ENCODE measurements at places on chromosomes 12 and 14.

DNA sequence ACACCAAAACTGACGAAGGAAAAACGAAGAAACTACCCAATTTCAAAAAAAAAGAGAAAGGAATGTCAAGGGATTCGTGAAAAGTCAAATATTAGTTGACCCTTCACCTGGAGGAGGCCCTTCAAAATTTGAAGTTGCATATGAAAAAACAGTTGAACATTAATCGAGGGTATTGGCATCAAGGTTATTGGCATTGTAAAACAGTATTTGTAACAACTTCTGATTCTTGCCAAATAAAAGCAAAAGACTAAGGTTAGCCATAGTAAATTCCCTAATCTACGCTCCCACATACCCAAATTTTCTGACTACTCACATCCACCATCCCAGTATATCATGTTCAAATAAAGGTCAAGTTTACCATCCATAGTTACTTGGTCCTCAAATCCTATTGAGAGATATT is 118.6 kb downstream of the TMTC1 start:
- no peak for DNase-seq

DNA sequence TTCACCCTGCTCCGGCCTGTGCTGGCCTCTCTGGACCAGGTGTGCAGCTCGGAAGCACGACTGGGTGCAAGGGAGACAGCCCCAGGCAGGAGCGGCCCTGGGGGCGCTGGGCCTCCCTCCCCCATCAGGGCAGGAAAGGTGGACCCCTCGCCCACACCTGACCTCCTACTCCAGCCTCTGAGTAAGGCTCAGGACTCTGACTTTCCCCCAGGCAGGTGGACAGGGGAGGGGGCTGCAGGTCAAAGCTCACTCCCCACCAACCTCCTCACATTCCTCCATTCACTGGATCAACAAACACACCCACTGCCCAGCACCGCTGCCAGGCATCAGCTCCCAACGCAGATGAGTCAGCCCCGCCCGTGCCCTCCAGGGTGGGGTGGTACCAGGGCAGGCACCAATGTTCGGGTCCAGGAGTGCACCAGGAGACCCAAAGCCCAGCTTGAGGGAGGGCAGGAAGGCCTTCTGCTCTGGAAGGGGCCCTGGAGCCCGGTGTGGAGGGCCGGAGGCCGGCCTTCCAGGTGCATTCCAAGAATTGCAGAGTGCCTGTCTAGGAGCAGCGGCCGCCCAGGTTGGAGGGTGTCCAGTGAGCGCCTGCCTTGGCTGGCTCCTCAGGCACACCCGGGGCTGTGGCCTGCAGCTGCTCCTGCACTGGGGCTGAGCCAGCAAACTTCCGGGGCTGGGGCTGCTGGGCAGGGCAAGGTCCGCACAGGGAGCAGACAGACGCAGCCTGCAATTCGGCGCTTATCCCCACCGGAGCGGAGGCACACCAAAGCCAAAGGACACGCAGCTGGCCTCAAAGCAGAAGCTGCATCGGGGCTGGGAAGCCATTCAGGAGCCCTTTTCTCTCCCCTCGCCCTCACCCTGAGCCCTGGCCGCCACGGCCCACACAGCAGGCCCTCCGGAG is 1.6 kb upstream of the INF2 start:
- no peak for DNase-seq

DNA sequence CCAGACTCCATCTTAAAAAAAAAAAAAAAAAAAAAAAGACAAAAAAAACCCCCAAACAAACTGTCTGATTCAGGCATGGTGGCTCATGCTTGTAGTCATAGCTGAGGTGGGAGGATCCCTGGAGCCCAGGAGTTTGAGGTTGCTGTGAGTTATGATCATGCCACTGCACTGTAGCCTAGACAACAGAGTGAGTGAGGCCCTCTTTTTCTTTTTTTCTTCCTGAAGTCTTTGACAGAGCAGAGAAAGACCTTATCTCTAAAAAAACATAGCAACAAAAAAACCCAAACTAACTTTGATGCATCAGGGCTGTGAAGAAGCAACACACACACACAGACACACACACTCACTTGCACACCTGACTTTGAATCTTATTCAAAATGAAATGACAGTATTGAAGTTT is 7.7 kb upstream of the AMN1 start:
- DNase-seq, result peak; percentile 54

DNA sequence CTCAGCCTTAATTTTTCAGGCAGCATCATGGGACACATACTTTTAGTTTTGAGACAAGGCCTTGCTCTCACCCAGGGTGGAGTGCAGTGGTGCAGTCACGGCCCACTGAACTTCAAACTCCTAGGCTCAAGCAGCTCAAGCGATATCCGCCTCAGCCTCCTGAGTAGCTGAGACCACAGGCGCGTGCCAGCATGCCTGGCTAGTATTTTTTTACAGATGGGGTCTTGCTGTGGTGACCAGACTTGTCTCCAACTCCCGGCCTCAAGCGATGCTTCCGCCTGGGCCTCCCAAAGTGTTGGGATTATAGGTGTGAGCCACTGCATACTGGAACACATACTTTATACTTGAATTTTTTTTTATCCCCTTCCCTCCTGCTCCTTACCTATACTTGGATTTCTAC is 2.8 kb downstream of the RDH5 start:
- no peak for DNase-seq

DNA sequence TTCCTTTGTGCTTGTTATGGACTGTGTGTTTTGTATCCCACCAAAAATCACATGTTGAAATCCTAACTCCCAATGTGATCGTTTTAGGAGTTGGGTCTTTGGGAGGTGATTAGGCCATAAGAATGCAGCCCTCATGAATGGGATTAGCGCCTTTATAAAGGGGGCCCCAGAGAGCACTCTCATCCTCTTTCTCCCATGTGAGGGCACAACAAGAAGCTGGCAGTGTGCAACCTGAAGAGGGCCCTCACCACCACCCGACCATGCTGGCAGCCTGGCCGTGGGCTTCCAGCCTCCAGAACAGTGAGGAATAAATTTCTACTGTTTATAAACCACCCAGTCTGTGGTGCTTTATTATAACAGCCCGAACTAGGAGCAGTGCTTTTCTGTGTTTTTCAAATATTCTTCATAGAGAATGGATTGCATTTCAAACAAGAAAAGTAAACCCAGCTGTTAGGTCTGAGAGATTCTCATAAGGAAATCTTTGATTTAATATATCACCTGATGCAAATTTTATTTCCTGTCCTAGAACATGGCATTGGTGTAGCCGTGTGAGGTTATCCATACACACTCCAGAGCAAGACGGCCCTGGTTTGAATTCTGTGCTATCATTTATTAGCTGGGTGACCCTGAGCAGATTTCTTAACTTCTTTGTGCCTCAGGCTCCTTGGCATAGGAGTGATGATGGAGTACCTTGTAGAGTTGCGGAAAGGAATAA is 27.8 kb downstream of the HSPB8 start:
- no peak for DNase-seq

DNA sequence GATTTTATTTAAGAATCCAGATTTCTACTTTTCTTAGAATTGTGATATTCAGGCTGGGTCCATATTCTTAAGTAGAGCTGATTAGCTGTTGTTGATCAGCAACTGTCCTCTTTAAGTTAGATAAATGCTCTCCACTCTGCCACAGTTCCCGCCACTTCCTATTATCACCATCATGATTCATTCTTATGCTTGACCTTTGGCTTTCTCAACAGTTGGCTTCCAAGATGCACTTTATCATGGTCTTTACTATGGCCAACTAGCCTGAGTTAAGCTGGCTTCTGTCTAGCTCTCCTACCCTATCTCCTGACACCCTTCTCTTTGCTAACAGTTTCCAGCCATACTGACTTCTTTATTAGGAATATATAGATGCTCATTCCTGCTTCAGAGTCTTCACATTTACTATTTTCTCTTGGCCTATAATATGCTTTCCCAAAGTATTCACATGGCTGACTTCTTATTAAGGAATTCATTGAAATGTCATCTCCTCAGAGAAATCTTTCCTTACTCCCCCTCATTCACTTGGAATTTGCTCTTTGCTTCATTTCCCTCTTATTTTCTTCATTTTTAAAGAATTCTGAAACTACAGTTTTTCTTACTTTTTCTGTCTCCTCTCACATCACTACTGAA is 149.0 kb upstream of the IGF1 start:
- no peak for DNase-seq

GRCh38 chr12:15151161-15152091 is 69.8 kb downstream of the RERG start:
- DNase-seq, result no peak

DNA sequence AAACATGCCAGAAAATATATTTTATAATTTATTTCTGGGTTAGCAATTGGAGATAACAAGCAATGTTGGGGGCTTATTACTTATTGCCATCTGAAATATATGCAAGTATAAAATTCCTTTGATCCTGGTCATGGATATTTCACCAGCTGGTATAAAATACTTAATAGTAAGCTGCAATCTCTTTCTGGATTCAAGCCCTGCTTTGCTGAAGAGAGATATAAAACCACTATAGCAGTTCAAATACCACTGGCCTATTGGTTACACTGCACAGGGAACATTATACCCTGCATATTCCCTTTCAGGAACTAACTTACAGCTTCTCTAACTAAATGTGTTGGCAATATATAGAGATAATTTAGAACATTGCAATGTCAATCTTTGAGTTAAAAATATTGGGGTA is 546.2 kb upstream of the ATP2B1 start:
- DNase-seq, result no peak

DNA sequence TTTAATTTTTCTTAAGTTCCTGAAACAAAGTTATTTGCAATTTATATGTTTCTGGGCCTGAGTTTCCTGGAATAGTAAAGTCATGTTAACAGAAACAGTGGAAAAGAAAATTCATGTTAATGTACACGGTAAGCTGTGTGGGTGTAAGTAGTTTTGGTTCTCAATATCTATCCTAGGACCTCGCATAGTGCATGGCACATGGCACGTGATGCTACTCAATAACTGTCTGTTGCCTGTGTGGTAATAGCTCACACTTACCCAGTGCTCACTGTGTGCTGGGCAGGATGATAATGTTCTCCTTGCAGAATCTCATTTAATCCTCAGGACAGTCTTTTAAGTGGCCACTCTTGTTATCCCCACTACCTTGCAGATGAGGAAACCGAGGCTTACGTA is 100.7 kb downstream of the DUSP16 start:
- no peak for DNase-seq
